Heart left ventricle (tissue), 16 donors: ENCODE measurements at places on chromosomes 2 and 18.

DNA sequence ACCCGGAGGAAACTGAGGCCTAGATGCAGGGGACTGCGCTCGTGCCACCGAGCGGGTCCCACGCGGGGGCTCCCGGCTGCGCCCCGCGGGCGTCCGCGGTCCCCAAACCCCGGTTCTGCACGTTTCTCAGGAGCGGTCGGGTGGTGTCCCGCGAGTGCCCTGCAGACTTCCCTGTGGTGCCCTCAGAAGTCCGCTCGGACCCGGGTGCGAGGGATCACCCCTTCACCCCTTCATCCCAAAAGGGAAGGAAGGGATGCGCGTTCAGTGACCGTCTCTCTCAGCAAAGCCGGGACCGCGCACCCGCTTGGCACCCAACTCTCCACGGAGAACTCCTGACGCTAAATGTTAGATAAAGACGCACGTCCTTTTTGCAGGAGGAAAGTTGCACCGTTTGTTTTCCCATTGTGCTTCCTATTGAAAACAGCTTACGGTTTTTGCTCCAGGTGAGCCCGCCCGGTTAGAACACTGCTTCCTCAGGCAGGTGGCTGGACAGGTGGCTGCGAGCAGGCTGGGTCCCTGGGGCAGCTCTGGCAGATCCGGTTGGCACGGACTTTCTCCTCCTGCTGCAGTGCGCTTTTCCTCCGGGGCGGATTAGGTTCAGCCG, 779 bp downstream of the DGKD start:
- no peak for DNase-seq

- no peak for DNase-seq
Observed at GRCh38 chr2:173834141-173834540, 131.0 kb downstream of the SP3 start.

DNA sequence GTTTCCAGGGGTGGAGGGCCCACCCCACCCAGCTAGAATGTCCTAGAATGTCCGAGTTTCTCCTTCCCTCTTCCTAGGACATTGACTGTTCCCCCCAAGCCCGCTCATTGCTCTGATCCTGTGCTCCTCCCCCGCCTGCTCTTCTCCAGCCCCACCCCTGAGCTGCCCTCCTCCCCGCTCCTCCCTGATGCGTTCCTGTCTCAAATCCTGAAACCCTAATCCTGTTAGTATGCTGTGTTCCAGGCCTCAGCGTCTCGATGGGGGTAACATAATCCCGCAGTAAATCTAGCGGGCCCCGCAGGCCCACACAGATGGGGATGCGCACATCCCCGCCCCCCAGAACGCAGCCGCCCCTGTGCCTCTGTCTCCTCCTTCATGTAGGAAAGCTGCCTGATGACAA, 51.3 kb downstream of the NRP2 start:
- no peak for DNase-seq

DNA sequence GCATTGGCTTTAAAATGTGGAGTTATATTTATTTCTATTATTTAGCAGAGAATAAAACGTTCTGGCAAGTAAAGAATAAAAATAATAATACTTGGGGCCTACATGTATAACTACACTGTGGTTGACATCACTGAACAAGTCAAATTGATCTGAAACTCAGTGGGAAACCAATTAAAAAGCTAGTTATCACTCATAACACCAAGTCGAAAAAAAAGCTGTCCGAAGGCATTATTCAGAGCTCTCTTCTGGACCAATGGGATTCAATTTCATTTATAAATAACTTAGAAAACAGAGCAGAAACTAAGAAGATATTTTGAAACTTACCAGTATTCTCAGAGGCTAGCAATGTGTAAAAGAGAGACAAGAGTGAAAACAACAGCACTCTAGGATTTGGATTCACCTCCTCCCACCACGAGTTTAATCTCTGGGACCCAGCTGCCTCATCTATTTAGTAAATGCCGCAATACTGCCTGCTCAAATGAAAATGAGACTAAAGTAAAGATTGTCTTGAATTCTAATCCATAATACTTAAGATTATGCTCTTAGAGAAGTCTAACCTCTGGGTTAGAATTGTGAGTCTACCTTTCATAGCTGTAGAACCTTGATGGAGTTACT, 128.4 kb downstream of the NBAS start:
- no peak for DNase-seq

DNA sequence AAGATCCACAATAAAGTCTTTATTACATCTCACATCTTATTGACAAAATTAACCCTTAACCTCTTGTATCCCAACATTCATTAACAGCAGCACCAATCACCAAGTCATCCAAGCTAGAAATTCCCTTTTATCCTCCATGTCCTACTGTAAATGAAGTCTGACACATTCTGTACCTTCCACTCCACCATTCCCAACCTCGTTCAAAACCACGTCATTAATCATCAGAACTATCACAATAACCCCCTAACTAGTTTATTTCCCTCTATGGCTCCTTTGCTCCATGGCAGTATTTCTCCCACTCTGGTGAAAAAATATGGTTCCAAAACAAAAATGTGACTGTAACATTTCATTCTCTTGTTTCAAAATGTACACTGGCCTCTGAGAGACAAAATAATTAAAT, 1626.2 kb downstream of the LRP1B start:
- no peak for DNase-seq

- no peak for DNase-seq
Observed at GRCh38 chr2:37766106-37766505, 94.7 kb upstream of the CDC42EP3 start.

- DNase-seq = no peak
Observed at GRCh38 chr2:46068636-46069035, 228.6 kb upstream of the EPAS1 start.

- no peak for DNase-seq
Observed at GRCh38 chr18:76491776-76492668, 3.0 kb downstream of the ZNF516 start.

DNA sequence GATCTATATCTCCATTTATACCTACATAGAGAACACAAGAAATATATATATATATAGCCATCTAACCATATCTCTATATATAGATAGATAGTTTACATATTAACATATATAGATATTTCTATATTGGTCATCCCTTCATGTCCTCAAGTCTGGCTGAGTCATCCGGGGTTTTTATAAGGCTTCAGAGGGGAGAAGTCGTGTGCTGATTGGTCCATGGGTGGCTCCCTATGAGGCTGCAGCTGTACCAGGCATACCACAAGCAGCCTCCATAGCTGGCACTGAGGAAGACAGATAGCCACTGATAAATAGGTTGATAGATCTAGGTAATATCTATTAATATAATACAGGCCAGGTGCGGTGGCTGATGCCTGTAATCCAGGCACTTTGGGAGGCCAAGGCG, 618.3 kb upstream of the SETBP1 start:
- DNase-seq = no peak

DNA sequence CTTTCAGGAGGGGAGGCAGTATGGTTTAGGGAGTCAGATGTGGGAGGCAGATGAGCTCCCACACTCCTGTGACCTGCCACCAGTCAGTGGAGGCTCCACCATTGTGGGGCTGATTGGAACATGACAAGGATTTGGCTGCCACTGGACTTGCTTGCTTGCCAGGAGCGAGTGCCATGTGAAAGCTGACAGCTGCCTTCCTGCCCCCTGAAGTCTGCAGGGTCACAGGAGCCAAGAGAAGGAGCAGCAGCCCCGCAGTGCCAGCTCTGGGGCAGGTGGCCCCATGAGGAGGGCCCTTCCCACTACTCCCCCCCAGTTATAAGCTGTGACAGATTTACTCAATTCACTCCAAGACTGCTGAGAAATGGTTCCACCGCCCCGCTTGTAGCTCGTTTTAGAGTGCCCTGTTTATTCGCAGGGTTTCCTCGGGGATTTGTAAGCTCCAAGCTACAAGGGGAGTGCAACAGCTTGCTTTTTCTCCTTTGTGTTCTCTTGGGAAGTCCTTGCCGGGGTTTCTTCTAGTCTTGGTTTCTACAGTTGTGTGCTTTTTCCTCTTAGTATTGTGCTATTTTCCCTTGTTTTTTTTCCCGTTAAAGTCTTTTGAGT, 414.3 kb downstream of the MEIS1 start:
- DNase-seq = peak; percentile 57

- DNase-seq = no peak
Observed at GRCh38 chr2:67515056-67515455, 117.9 kb downstream of the ETAA1 start.

- no peak for DNase-seq
Observed at GRCh38 chr2:121246704-121247255, 38.2 kb downstream of the TFCP2L1 start.

GRCh38 chr2:101380376-101380775, 6.9 kb downstream of the CREG2 start:
- DNase-seq = peak; percentile 68

DNA sequence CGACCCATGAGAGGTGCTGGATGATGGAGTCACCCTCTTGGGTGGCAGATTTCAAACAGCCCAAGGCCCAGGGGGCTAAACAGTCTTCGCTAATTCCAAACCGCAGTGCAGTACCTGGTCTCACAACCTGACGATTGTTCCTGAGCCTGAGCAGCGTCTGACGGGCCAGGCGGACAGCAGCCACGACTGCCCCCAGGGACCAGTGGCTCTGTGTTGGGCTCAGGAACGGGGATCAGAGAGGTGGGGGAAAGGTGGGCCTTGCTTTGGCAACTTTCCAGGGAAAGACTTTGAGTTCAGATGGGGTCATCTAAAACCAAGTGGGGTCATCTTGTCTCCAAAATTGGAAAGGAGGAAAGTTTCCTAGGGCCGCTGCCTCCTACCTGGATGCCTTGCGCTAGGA, 492 bp downstream of the COLEC11 start:
- no peak for DNase-seq

- no peak for DNase-seq
Observed at GRCh38 chr2:45130736-45131135, 121.5 kb upstream of the SIX2 start.

DNA sequence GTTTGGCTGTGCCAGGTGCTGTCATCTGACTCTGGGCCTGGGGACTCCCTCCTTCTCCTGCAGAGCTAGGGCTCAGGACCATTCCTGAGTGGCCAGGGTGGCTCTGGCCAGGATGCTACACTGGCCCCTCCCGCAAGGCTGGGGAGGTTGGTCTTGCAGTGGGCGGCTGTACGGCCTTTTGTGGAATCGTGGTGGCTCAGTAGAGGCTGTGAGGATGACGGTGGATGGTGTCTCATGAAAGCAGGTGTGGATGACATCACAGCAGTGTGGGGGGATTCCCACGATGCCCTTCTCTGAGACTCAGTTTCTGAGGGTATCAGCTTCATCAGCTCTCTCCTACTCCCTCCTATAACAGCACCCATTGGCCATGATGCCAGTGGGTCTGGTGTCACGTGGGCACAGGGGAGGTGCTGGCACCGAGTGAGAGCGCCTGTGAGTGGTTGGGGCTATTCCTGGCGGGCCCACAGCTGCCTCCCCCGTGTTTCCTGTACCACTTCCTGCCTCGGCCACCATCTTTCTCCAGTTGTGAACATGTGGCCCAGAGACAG, 144.2 kb upstream of the HDAC4 start:
- DNase-seq = no peak

- DNase-seq = peak; percentile 69
Observed at GRCh38 chr18:58557008-58557435, 71.9 kb downstream of the ALPK2 start.

DNA sequence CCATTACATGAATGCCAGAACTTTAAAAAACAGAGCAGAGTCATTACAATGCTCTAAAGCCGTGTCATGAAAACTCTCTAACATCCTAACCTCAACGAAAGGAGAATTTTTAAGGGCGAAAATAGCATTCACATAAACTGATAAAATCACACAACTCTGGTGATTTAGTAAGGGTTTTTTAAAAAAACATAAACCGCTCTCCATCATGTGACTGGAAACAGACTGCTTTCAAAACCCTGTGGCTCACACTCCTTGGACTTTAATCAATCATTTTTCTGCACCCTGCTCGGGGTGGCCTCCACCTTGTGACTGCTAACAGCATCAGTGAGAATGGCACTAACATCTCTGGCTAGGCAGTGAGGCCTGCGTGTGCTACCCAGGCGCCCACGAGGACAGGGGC, 12.1 kb downstream of the DOCK10 start:
- no peak for DNase-seq

DNA sequence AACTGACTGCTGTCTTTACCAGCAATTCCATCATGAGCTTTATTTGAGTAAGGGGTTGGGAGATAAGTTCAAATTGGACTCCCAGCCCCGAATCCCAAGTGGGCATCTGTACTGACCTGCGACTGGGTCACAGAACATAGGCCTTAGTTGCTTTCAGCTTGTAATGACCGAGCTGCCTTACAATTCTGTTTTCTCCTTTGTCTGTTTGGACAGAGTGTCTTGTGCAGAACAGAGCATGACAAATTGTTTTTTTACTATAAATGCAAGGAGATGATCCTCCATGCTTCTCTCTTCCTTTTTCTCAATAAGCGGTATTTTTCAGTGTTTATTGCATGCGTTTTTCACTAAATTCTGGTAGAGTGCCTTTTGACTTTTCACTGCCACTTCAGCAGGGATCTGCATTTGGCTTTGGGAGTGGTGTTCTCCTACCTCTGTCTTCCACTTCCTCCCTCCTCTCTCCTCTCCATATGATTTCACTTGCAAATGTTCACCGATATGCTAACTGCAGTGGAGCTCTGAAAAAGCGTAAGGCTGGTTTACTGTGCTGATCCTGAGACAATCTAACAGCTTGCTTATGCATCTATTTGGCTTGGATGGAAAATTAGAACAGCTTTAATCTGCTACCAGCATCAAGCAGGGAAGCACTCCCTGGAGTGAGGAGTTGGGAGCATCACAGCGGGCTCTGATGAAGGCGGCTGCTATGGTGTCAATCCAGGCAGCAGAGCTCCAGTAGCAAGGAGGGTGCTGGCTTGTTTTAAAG, 158.8 kb upstream of the SMIM21 start:
- DNase-seq = no peak

DNA sequence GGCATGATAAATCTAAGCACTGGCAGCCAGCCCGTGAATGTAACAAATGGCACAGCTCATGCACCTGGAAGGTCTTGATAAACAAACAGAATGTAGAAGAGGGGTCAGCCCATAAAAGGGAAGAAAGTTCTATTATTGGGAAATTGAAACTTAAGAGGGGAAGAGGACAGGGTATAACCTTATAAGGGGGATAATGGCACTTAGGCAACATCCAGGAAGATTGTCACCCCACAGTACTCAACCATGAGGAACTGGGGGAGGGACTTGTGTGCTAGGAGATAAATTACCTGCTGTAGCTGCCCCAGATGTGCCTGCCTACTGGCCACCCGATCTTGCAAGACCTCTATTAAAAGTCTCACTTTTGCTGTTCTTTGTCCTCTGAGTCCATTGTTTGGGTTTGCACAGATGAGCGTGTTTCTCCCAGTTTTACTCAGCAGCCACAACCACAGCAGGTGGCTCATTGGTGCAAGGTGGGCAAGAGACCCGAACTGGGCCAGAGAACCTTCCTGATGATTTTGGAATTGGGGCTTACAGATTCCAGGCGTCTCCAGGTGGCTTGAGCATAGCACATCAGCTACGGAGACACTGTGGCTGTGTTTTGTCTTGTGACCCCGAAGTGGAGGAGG, 79.0 kb upstream of the TAF1B start:
- no peak for DNase-seq

DNA sequence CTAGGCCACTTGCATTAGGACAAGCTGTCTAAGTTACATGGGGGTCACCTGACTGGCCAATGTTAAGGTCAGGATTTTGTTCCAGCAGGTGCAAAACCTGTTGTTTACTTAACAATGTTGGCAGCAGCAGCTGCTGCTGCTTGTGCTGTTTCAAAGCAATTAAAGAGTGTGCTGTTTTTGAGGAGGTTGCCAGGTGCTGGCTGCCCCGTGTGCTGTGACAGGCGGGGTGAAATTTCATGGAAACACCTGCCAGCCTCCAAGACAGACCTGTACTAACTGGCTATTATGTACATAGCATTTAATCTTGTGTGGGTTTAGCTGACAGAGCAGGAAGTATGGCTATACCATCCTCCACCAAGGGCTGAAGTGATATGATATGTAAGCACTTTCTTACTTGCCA, 224.9 kb downstream of the ASXL3 start:
- no peak for DNase-seq

- DNase-seq = no peak
Observed at GRCh38 chr18:25595274-25596060, 243.5 kb upstream of the ZNF521 start.
